Foreskin keratinocyte (primary cell): ENCODE measurements at places on chromosomes 2 and 18.

DNA sequence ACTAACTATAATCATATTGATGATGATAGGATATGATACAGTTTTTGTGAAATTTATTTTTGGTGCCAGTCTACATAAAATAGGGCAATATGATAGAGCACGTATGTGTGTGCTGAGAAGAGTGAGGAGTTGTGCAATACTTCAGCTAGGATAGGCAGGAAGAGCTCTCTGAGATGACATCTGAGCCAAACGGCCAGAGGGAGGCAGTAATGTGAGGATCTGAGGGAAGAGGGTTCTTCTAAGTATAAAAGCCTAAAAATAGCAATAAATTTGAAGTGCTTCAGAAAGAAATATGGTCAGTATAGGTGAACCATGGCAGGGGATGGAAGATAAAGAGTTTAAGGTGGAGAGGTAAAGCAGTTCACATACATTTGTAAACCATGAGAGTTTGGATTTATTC is 102.5 kb downstream of the OLA1 start:
- DNase-seq: no peak

GRCh38 chr2:95372845-95373244 is 29.7 kb upstream of the FAHD2A start:
- DNase-seq: no peak

- no peak for DNase-seq
Observed at GRCh38 chr2:227509076-227509475, 37.1 kb downstream of the AGFG1 start.

DNA sequence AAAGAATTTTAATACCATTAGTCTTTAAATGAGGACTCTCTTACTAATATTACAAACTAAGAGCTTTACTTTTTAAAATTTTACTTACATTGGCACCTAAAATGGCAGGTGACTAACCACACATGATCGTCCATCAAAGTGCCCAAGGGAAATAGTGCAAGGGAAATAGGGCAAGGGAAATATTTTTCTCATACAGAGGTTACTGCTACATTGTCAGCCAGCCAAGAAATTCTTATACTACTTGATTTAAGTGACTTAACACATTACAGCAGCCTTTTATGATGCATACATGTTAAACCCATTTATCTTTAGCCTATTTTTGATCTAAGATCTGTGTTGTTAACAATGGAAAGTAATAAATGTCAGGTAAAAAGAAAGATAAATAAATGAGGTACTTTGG is 587.2 kb upstream of the PKDCC start:
- DNase-seq: peak; percentile 1

DNA sequence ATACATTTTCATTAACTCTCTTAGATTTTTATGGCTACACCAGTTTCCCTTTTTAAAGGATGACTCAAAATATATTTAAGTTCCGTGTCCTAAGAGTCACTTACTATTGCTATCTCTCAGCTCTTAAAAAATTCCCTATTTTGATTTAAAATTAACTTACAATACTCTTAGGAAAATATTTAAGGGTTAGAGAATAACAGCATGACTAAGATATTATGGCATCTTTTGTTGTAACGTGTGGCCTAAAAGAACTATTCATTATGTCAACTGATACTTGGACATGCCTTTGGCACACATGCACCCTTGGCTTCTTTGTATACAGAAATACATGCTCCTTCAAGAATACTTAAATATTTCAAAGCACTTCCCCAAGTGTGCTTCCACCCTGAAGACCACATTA is 42.3 kb downstream of the SCN3A start:
- DNase-seq: peak; percentile 16

GRCh38 chr2:142180820-142181533 is 50.2 kb upstream of the LRP1B start:
- DNase-seq: no peak

DNA sequence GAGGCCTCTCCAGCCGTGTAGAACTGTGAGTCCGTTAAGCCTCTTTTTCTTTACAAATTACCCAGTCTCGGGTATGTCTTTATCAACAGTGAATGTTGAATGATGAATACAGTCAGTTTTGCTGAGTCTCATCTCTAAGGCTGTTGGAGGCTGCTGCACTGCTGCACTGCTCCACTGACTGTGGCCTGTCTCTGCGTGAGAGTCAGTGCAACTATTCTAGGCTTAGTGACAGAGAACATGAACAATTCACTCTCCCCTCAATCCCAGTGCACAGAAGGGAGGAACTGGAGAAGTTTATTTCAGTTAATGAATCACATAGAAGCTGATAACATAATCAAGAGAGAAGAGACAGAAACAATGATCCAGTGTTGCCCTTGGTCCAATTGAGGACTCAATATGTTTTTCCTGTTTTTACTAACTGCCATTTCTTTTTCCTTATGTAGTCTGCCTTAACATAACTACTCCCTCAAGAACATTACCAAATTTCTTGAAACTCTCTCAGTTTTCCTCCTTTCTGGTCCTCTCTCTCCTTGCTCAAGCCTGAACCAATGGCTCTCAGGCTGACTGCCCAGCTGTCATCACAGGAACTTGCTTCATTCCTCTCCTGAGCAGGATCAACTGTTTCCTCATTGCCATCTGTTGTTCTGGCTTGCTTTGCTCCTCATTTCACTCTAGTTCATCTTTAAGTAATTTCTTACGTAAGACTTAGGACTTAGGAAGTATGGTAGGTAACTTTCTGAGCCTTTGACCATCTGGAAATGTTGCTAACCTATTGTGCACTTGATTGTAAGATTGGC is 483.2 kb downstream of the METTL4 start:
- no peak for DNase-seq

GRCh38 chr18:59957957-59958356 is 58.2 kb downstream of the PMAIP1 start:
- peak; percentile 70 for DNase-seq

DNA sequence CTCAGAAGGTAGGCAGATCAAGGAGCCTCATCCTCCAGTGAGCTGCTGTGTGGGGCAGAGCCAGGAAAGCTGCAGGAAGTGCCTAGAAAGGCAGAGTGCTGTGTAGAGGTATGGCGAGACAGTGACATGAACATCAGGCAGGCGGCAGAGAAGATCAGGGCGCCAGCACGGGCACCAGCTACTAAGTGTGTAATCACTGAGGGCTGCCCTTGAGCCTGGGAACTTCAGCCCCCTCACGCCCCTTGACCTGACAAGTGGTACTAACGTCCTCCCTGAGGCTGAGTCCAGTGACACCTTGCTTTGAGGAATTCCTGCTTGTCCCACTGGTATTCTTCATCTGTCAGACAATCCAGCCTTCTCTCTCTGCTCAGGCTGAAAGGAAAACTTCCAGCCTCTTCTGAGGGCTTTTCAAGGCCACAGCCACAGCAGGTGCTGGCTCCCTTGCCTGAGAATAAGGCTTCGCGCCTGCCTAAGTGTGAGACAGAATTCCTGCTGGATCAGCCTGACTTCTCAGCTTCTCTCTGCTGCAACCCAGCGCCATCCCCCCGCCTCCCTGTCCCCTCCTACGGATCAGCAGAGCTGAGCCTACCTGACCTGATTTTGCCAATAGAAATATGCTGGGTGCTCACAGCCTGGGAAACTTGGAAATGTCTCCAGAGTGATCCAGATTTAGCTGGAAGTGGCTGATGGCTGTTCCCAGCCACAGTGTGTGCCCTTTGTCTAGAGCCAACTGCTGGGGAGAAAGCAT is 148.0 kb downstream of the SMAD7 start:
- DNase-seq: no peak

DNA sequence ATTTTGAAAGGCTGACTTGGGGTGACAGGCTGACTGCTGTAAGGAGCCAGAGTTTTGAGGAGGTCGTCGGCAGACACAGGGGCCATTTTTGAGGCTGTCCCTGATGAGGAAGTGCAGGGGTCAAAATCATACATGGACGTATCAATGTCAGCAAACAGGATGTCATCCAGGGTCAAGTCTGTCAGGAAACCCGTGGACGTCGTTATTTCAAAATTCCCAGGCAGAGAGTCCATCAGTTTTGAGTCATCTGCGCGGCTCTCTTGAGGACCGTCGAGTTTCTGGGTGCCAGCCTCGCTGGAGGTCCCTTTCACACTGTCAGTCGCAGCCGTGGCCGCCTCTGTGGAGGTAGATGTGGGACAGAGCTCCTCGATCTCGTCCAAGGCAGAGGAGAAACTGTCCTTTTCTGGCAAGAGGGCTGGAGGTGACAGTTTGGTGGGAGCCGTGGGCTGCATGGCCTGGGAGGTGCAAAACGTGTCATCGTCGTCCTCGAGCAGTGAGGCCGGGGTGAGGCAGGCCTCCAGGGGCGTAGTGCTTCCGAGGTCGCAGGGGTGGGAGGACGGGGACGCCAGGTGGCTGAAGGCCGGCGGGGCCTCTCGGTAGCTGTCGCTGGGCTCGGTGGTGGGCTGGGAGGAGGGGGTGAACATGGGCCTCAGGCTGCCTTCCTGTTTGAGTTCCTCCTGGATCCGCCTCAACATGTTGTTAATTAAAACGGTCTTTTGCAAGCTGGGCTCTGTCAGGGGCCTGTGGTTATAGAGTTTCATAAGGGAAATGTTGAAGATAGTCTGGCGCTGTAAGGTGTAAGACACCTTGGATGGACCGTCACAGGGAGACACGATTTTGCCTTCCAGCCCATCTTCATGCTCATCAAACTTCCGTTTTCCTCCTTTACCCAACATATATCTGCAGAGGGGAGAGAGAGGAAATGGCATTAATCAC is 17.5 kb downstream of the SERTAD2 start:
- DNase-seq: peak; percentile 43

DNA sequence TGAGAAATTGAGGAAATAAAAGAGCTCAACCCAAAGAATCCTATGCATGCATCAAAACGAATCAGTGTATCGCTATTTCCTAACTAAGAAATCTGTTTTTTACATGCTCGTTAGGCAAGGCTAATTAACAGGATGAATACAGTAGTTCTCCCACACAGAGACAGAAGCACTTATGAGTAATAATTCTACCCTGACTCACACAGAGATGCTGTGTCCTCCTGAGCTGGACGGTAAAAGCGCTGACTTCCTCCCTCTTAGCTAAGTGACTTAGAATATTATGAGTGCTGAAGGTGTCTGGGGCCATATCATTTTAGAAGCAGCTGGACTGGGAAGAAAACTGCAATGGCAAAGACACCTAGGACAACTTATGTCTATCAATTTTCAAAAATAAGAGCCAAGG is 18.5 kb downstream of the PLEKHM3 start:
- DNase-seq: peak; percentile 63

DNA sequence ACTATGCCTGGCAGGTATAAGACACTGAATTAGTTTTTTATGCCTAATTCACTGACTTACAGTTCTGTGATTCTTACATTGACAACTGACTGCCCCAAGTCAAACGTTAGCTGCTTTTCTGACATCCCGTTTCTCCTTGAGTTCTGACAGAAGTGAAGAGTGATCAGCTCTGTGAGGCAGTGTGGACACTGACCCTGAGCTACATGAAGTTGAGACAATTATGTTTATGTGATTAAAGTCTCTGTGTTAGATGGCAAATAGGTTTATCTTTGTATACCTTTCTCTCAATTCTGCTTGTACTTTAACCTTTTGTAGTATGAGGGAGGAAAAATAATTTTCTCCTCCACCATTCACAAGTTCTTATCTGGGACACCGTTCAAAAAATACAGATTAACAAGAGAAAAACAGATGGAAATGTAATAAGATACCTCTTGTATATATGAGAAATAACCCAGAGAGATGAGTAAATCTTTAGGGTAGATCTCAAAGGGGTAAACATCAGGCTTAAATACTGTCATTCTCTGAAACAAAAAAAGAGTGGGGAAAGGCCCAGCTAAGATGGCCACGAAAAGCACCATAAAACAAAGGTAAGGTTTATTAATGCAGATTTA is 85.4 kb upstream of the B3GNT2 start:
- DNase-seq: no peak

GRCh38 chr2:135279209-135279608 is 227.1 kb downstream of the RAB3GAP1 start:
- no peak for DNase-seq

GRCh38 chr2:73262108-73262651 is 22.1 kb downstream of the FBXO41 start:
- no peak for DNase-seq

DNA sequence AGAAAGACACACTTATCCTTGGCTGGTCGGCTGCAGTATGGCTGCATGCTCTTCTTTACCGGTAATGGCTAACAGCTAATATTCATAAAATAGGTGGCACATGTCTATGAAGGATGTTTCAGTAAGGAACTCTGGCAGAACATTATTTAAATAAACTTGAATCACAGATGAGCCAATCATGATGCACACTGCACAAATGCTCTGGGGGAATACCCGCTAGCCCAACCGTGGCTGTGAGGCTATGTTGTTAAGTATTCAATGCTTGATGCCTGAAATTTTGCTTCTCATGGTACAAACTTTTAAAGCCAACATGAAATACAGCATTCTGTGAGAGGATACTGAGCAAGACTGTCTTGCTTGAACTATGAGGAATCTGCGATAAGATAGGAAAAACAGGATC is 505.8 kb downstream of the ZEB2 start:
- peak; percentile 54 for DNase-seq

GRCh38 chr18:30855762-30856161 is 186.8 kb downstream of the DSC3 start:
- no peak for DNase-seq
